ENCODE measurements at places on chromosomes 16 and 17.

- no peak for DNase-seq
Observed at GRCh38 chr17:61463316-61464129, 11.3 kb downstream of the TBX4 start.

GRCh38 chr17:16314859-16315258 is 38.4 kb downstream of the CENPV start:
- DNase-seq = no peak

GRCh38 chr17:76049239-76049638 is 22.1 kb upstream of the EVPL start:
- no peak for DNase-seq

- no peak for DNase-seq
Observed at GRCh38 chr17:38326996-38327792, 16.6 kb downstream of the GPR179 start.

Data from NCI-H1105 (cell line).